ENCODE measurements at places on chromosomes 5 and 9.

GRCh38 chr9:70563431-70564204 is 149.2 kb upstream of the KLF9 start:
- no peak for DNase-seq

DNA sequence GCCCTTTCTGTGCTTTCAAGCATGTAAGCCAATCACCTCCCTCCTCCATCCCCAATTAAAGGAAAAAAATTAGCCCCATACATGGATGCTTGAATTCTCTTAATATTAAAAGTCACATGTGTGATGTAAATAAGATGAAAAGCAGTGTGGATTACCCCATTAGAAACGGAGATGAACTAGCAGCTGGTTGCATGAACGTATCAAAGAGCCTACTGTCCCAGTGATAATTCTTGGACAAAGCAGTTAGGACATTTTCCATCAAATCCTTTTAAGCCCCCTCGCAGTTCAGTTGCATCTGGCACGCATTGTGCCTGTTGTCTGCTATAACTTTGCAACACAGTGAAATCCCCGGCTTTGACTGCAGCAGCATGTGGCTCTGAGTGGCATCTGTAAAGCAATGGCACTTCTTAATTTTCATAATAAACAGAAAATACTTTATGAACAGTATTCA is 285.6 kb downstream of the FBXL7 start:
- no peak for DNase-seq

DNA sequence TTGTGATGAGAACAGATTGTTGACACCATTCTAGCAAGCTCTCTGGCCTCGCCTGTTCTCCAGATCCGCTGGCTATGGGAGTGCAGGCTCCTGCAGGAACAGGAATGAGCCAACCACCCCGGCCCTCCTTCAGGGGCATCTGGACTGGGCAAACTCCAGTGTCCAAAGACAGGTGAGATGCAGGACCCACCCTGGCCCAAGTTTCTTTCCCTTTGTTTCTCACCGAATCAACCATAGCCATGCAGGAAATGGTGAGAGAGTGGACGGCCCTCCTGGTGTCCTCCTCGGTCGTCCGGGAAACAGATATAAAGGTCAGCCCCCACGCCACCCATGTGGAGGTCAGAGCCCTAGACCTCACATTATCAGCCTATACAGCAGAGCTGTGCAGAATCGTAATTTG is 108.6 kb upstream of the IRX2 start:
- no peak for DNase-seq

DNA sequence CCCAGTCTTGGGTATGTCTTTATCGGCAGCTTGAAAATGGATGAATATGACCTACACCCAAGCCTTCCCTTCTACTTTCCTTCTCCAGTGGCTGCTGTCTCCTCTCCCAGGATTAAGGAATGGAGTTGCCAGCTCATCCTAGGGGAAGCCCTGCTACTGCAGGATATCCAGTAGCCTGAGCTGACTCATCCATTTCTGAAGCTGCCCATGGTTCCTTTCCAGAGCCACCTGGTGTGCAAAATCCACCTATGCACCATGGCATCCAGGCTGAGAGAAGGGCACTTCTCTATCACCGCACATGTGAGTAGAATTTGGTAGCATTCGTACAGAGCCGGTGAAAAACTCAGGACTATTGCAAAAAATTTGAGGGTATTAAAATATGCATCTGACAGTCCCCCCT is 290.8 kb downstream of the YTHDC2 start:
- DNase-seq: no peak

GRCh38 chr5:92749943-92750342 is 831.1 kb downstream of the NR2F1-AS1 start:
- DNase-seq: no peak

GRCh38 chr5:111548992-111549649 is 36.8 kb upstream of the STARD4 start:
- DNase-seq: no peak

GRCh38 chr5:32095261-32095671 is 78.9 kb downstream of the GOLPH3 start:
- no peak for DNase-seq

GRCh38 chr5:169029661-169030274 is 271.2 kb downstream of the SLIT3 start:
- DNase-seq: no peak

GRCh38 chr5:113663879-113664541 is 150.5 kb downstream of the YTHDC2 start:
- no peak for DNase-seq

- no peak for DNase-seq
These were observed 27.1 kb upstream of the IFNA14 start for GRCh38 chr9:21266733-21267484.

GRCh38 chr5:3878267-3878666 is 282.6 kb downstream of the IRX1 start:
- no peak for DNase-seq

DNA sequence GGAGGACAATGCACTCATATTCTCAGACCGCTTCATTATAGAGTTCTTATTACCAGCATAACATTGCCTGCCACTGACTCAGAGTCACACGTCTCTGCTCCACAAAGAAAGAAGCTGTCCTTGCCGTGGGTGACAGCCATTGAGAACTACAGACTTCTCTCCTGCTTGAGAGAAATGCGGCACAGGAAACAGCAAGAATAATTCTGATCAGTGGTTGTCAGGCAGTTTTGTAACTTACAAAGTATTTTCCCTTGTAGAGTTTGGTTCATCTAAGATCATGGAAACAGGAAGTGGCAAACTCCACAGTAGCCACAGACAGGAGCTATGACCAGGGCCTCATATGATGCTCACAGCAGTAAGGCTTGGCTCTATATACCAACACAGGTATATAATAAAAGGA is 47.0 kb downstream of the KCNV2 start:
- DNase-seq: no peak

DNA sequence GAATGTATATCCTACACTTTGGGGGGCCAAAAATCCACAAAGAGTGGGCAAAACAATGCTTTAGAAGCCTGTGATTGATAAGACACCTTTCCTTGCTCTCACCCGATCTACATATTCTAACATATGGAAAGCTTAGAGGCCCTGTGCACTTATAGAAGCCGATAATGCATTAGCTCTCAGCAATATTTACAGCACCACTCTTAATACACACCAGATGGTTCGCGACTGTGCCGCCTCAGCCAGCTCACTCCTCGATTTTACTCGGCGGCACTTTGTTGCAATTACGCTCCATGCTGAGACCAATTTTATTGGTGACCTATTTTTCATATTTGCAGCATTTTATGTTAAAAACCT is 18.8 kb downstream of the NR2F1 start:
- no peak for DNase-seq

GRCh38 chr5:130116462-130116861 is 212.2 kb downstream of the CHSY3 start:
- DNase-seq: no peak

- DNase-seq: no peak
These were observed 300.1 kb downstream of the TMEM167A start for GRCh38 chr5:82777106-82777505.

DNA sequence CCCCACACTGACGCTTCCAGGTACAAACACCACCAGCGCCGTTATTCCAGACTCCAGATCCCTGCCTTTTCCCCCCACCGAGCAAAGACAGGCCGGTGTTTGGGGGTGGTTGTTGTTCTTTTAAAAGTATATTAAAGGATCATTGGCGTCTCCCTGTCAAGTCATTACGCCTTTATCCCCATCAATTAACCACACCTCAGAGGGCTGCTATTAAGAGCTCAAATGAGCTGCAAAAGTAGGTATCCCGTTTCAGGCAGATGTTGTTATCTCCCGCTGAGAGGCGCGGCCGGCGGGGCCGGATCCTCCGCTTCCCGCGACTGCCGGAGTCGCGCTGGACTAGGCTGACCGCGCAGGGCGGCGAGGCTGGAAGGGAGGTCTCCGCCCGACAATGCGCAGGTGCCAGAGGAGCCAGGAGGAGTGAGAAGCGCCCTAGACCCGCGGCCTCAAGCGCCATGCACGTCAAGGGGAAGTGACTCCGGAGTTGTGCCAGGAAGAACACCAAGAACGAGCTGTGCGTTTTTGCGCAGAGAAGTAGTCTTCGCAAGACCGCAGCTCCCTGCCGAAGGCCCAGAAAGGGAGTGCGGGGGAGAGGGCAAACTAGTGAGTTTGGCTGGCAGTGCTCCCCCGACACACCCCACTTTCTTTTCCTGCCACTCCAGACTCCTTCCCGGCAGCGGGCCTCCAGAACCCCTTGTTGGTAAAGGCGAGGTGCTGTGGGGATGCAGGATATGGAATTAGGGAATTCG is 8.2 kb downstream of the NR2F1-AS1 start:
- DNase-seq: no peak

DNA sequence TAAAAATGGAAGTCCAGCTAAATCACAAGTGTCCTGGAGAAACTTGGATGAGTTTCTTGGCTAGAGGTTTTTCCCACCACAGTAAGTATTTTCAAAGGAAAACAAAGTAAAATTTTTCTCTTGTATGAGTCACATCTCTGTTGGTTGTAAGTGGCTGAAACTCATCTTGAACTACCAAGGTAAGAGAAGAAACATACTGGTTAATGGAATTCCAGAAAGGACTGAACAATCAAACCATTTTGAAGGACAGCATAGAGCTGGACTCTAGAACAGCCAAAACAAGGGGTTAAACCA is 102.8 kb upstream of the CDKN2B start:
- no peak for DNase-seq

DNA sequence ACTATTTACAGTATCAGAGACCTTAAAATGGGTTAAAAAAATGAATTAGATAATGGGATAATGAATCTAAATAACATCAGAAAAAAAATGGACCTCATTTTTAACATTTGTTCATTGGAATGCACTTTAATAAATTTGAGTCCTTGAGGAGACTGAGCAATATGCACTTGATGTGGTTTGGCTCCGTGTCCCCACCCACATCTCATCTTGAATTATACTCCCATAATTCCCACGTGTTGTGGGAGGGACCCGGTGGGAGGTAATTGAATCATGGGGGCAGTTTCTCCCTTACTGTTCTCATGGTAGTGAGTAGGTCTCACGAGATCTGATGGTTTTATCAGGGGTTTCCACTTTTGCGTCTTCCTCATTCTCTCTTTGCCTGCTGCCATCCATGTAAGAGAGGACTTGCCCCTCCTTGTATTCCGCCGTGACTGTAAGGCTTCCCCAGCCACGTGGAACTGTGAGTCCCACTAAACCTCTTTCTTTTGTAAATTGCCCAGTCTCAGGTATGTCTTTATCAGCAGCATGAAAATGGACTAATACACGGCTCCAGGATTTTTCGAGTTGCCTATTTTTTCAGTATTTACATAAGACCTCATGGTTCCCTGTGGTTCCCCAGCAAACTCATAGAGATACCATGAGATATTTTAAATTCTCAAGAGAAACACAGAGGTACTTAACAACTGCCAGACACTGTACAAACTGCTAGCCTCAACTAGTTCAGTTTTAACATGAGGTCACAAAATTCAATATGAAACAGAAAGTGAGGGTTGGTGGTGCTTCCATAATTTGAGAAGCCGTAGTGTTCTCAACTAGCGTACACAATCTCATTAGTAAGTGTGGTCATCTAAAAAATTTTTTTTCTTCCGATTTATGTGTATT is 128.3 kb downstream of the TLE1 start:
- DNase-seq: no peak

DNA sequence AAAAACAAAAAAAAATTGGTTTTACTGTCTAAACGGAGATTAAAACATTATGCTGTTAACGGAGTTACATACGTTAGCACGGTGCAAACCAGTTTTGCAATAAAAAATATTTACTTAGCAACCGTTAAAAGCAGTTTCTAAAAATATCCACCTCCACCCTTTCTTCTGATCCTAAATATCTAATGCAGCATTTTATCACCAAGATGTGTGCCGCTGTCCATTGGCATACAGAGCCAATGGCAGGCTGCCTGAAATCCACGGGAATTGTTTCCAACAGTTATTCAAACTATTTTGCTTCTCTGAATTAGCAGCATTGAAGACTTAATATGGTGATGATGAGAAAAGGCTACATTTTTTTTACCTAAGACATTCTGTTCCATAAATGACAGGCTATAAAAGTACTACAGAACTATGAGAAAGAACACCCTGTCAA is 61.6 kb downstream of the CSNK1A1 start:
- DNase-seq: no peak

DNA sequence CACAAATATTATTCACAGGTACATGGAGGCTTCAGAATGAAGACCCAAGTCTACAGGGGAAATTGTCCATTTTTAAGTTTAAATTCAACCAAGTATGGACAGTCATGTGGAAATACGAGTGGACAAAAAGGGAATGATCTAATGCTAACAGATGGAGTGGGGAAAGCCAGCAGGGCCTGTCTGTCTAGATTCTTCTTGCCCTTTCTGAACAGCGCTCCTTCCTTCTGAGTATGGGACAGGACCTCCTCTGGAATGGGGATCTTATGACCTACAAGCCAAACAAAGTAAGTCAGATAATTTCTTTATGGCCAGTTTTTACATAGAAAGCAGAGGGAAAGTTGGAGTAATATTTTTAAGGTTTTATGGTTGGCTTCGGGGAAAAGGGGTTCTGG is 119.8 kb upstream of the NEK6 start:
- DNase-seq: no peak

DNA sequence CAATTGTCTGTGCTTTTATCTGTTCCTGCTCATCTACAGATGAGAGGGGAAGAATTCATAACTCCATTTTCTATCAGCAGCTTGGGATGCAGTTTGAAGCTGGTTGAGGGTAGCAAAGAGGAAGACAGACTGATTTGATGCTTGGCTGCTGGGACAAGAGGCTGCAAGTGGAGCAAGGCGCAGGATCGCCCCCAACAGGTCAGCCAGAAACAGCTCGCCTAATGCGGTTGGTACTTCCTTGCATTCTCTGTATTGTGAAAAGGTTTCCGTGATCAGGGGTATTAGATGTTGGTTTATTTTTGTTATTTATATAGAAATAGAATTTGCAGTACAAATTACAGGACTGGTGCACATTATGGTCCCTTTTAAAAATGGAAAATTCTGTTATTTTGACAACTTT is 40.6 kb downstream of the ZNF883 start:
- no peak for DNase-seq

GRCh38 chr5:59238126-59238902 is 655.2 kb downstream of the PDE4D start:
- DNase-seq: no peak

DNA sequence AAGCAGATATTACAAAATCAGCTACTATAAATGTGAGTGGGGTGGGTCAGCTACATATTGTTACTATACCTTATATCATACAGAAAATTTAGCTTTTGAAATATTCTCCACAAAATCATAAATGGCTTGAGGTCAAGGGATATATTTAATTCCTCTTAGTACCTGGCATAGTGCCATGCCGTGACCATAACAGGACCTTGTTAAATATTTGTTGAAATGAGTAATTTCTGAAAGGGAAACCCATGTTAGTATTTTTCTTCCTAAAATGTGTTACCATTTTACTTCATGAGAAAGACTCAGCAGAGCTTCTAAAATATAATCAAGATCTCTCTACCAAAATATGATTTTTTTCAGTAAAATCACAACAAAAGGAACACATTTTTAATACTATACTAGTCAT is 14.8 kb downstream of the ATP10B start:
- no peak for DNase-seq

GRCh38 chr5:6450319-6450833 is 1.7 kb downstream of the UBE2QL1 start:
- DNase-seq: no peak

GRCh38 chr5:55218967-55219366 is 8.1 kb downstream of the MCIDAS start:
- DNase-seq: no peak

GRCh38 chr9:127204771-127205470 is 59.7 kb upstream of the GARNL3 start:
- no peak for DNase-seq

GRCh38 chr5:151706906-151707305 is 20.2 kb upstream of the SPARC start:
- DNase-seq: no peak

- no peak for DNase-seq
These were observed 7.3 kb upstream of the CTSV start for GRCh38 chr9:97046228-97046627.

Data from esophagus squamous epithelium (tissue), 5 donors.